ENCODE measurements at places on chromosomes 1 and 21. TPM values are rescaled to one million over a fixed set of nuclear protein-coding genes. Genes with fewer than 3 reads are reported as not detected.
A peak's percentile ranks its signal among the peaks of the same experiment; 100 is the strongest.

GRCh38 chr1:119266858-119267257 lies 101.7 kb upstream of the HAO2 start:
- no peak for DNase-seq

- no peak for DNase-seq
These were observed 113.8 kb downstream of the SYF2 start for GRCh38 chr1:25118546-25118945.

DNA sequence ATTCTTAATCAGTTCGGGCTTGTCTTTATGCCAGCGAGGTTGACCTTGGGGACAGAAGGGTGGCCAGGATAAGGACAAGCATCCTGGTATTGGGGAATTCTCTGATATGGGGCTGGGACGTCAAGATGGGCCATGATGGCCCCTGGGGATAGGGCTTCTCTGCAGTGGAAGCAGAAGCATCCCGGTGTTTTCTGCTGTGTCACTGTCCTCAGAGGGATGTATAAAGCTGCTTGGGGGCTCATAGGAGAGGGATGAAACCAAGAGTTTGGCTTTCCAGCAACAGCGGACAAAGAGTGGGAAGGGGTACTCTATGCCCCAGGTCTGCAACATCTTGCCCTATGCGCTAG lies 1.4 kb upstream of the ATP1B1 start:
- DNase-seq: no peak

DNA sequence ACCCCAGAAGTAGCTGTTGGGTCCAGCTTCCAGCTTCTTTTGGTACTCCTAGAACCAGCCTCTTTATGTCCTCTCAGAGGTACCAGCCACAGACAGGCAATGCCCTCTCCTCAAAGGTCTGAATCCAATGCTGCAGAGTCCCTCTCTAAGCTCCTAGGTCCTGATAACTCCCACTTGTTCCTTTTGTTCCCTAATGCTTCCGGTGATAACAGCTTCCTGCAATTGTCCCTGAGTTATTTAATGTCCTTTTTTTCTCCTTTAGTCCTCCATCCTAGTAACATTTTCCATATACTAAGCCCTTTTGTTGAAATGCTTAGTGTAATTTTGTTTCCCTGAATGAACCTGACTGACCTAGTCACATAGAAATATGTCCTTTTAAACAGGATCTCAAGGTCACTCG lies 201.7 kb upstream of the BEND5 start:
- DNase-seq: no peak

- DNase-seq: no peak
These were observed 39.7 kb downstream of the SLC35A3 start for GRCh38 chr1:100009458-100009857.

DNA sequence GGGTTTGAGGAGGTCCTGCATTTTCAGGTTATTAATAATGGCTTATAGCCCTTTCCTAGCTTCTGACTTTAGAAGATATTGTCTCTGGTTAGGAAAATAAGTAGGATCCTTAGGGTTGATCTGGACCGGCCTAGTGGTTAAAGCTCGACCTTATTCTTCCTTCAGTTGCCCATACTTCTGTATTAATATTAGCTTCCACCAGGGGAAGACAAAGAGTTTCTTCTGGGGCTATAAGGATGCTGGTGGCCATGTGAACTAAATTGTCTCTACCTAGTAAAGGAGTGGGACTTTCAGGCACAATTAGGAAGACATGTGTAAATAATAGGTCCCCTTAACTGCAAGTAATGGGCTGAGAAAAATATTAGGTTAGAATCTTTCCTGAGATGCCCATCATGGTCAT lies 20.6 kb upstream of the FCGR2A start:
- DNase-seq: no peak

DNA sequence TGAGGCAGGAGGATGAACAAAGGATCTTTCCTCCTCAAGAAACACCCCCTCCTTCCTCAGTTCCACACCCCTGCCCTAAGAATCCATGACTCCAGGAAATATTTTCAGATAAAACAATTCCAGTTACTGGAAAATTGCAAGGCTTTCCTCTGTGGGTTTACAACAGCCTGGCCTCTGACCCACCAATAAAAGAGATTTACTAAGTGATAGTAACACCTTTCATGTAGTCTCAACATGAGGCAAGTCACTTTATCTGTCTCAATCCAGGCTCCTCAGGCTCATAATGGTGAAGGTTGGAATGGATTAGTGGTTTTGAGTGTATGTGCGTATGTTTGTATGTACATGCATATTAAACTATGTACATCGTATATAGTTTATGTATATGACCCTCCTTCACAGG lies 71.4 kb upstream of the PPP2R5A start:
- DNase-seq: no peak

DNA sequence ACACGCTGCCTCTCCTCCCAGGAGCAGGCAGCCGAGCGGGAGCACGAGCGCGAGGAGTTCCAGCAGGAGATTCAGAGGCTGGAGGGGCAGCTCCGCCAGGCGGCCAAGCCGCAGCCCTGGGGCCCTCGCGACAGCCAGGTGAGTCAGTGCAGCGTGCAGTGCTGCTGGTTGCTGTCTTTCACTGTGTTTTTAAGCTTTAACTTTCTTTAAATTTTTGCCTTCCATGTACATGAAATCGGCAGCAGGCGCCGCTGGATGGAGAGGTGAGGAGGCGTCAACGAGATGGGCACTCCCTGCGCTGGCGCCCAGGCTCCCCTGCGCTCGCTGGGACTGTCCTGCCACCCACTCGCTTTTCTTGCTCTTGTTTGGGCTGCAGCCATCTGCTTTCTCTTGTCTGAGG lies 60.7 kb upstream of the DIP2A start:
- peak; percentile 46 for DNase-seq

DNA sequence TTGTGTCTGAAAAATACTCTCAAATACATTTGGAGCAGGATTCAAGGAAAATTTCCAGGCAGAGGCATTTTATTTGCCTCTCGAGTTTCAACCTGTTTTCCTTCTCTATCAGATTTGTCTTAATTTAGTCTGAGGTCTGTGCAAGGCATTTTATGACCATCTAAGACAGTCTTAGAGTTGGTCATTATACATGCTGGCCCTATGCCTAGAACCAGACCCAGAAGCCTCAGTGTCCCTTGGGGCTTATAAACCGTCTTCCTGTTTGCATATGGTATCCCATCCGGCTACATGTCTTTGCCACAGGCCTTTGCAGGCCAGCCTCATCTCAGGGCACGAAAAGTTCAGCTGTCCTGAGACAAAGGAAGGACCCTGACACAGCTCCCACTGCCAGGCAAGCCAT lies 346.1 kb downstream of the SIPA1L2 start:
- DNase-seq: no peak

DNA sequence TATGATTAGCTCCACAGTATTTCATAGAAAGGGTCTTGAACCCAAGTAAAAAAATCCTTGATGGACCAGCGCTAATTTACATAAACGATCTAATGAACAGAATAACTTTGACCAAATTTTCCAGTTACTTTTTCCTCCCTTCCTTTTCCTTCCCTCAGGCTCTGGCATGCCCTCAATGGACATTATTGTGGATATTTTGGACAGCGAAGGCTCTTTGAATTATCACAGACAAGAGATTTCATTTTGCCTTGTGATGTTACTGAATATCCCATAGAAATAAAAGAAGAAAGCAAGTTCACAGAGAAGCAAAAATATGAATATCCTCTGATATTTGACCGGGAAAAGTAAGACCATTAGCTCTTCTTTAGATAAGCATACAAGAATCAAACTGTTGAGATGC lies 60.3 kb upstream of the EXO1 start:
- no peak for DNase-seq

GRCh38 chr1:178672434-178672833 lies 52.6 kb upstream of the RALGPS2 start:
- no peak for DNase-seq

GRCh38 chr1:32194984-32195383 lies 5.4 kb upstream of the CCDC28B start:
- DNase-seq: no peak

GRCh38 chr1:109161858-109162606 lies 48.1 kb downstream of the ELAPOR1 start:
- DNase-seq: no peak

GRCh38 chr1:3087049-3087448 lies 18.0 kb downstream of the PRDM16 start:
- DNase-seq: no peak

- no peak for DNase-seq
These were observed 64.4 kb downstream of the MACF1 start for GRCh38 chr1:39268906-39269305.

- peak; percentile 86 for DNase-seq
These were observed at the start of gene UBQLN4 for GRCh38 chr1:156053768-156054499. Gene UBQLN4 (minus strand): TSS chr1:156053798. CDS start chr1:156053701, 97 bp downstream.

- DNase-seq: no peak
These were observed 58.5 kb downstream of the STYXL2 start for GRCh38 chr1:167152192-167152876.

GRCh38 chr1:85815906-85816305 lies 107.7 kb upstream of the ZNHIT6 start:
- DNase-seq: no peak

DNA sequence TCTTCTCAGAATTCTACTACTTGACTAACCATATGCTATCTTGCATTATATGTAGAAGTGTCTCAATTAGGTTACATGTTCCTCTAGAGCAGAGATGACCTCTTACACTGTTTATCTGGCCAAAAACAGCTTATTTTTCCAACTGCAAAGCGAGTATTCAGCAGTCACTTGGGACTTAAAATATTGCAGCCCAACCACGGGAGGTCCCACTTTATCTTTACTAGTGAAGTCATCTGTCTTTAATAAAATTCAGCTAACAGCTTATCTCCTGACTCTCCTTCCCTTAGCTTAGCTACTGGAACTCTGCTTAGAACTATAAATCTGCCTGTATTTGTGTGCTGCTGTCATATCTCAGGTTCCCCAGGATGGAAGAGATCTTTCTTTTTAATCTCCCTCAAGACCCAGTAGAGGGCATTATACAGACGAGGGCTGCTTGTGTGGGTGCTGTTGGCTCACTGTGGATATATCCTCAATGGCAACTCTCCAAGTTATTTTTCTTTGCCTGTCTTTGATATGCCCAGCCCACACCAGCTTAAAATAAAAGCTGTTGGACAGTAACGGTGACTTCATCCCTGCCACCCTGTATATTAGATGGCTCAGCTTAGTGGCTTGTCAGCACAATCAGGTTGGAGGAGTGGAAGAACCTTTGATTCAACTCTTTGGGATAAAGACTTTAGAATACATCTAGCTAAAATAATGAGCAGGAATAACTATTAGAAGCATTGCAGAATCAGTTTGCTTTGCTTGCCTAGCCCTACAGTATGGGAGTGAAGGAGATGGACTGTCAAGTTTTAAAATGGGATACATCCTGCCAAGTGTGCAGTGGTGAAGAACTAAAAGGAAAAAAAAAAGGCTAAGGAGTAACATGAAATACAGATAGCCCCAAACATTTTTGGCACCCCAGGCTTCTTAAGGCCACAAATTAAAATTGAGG lies 9.6 kb downstream of the ENSA start:
- DNase-seq: no peak

- no peak for DNase-seq
These were observed 163.8 kb downstream of the NPHP4 start for GRCh38 chr1:5828308-5828935.

- DNase-seq: no peak
These were observed 48.3 kb downstream of the LRRC8C start for GRCh38 chr1:89681045-89681729.

DNA sequence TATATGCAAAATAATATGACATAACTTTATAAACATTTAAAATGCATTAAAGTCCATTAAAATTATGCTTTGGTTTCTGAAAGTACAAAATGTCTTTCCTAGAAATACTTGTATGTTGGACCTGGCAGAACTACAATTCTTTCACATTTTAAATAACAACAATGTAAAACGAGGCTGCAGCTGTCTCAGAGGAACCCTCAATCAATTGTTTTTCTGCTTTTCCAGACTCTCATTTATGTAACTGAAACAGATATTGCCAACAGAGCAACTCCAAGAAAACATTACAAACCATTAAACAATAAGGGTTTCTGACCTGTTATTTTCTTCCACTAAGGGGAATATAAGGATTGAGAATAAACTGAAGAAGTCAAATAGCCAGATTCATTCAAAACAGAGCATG lies 1193.4 kb downstream of the NCAM2 start:
- DNase-seq: no peak

- no peak for DNase-seq
These were observed 65.0 kb downstream of the FOXD2 start for GRCh38 chr1:47502746-47503370.

- DNase-seq: no peak
These were observed 8.3 kb downstream of the ACTL8 start for GRCh38 chr1:17763417-17763816.

DNA sequence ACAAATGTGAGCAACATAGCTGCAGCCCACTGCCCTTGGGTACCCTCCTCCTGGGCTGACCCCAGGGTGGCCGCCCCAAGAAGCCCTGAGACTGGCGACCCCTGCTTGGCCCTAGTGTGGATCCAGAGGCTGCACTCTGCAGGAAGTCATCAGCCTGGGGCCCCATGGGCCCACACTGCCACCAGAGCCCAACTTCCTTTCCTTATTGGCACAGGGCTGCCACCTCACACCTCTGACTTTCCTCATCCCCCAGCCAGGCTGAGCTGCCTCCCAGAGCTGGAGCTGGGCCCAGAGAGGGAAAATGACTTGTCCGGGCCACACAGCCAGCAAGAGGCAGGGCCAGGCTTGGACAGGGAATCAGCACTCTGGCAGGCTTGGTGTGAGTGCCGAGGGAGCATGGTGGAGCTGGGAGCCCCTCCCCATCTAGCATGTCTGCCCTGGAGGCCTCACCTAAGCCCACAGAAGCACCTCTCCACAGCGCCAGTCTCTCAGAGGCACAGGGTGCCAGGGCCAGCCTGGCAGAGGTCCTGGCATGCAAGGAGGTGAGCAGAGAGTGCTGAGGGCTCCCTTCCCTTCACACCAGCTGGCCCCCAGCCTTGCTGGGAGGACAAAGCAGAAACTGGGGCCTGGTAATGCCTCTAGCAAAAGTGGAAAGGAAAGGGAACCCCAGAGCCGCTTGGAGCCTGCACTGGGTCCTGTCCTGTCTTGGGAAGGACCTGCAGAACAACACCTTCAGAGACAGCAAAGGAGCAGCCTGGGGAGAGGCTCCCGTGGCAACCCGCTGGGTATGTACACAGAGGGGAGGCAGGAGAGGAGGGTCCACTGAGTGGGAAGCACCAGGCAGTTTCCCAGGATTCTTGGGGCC lies 3.2 kb downstream of the RAP1GAP start:
- DNase-seq: no peak

- no peak for DNase-seq
These were observed 64.3 kb downstream of the ADCY10 start for GRCh38 chr1:167849666-167850065.

- no peak for DNase-seq
These were observed 17.0 kb upstream of the KCNA10 start for GRCh38 chr1:110535985-110536384.

The NBPF26 gene
- total RNA-seq: 13.1 TPM

The CHAF1B gene
- total RNA-seq: 1.6 TPM

The PTPRF gene
- 37.6 TPM for total RNA-seq

The C1orf94 gene
- 0.31 TPM for total RNA-seq

The CTXND2 gene
- total RNA-seq: not detected

The RGS4 gene
- total RNA-seq: 1.9 TPM

The S100A9 gene
- 26.5 TPM for total RNA-seq

The SLC45A1 gene
- total RNA-seq: 6.6 TPM

The ETNK2 gene
- 28.1 TPM for total RNA-seq

The C8B gene
- not detected for total RNA-seq

The MAP3K7CL gene
- total RNA-seq: 1.6 TPM

The ZNF648 gene
- 0.31 TPM for total RNA-seq

The WARS2 gene
- total RNA-seq: 13.1 TPM
